ENCODE measurements at places on chromosomes 5 and 9. TPM values are rescaled to one million over a fixed set of nuclear protein-coding genes. Genes with fewer than 3 reads are reported as not detected.
A peak's percentile ranks its signal among the peaks of the same experiment; 100 is the strongest.

DNA sequence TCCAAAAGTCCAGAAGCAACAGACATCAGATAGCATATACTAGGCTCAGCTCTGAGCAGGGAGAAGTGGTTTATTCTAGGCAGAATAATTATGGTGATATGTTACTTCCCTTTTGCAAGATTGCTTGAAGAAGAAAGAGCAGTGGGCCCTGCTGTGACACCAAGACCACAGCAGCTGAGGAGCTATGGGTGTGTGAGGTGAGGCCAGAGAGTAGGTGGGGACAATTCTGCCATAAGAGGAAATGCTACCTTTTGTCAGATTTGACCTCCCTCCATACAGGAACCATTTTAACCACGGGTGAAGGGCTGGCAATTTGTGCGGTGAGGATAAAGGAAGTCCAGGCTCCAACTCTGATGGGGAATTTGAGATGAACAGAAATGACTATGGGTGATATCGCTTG is 51.3 kb downstream of the TNFSF15 start:
- H3K4me3 ChIP-seq = no peak overlapping the region
- H3K36me3 ChIP-seq = no peaks in the 10 kb centered on the region
- no peaks in the 10 kb centered on the region for H3K27me3 ChIP-seq
- no peak for DNase-seq
- no peak overlapping the region for H3K27ac ChIP-seq

Gene SMIM33
- total RNA-seq = not detected

Gene TLR4
- 6.3 TPM for total RNA-seq

DNA sequence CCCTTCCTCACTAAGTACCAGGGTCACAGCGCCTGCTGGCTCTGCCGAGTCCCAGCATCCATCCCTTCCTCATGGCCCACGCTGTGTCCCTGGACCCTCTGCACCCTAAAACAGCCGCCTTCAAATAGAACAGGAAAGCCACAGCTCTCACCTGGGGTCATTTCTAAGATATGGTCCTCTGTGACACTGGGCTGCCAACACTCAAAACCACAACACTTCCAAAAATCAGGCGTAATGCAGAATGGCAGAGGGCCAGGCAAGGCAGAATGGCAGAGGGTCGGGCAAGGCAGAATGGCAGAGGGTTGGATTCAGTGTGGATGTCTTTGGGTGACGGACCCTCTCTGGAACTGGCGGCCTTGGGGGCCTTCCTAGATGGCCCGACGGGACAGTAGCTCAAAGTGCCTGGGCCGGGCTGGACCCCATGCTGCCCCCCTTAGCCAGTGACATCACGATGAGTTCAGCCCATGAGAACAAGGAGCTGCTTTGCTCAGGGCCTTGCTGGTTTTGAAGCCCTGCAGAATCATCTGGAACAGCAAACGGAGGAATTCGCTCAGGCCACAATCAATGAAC is 35.3 kb downstream of the ZDHHC11B start:
- no peaks in the 10 kb centered on the region for H3K27me3 ChIP-seq
- H3K36me3 ChIP-seq = no peaks in the 10 kb centered on the region
- peak; percentile 1 for DNase-seq

DNA sequence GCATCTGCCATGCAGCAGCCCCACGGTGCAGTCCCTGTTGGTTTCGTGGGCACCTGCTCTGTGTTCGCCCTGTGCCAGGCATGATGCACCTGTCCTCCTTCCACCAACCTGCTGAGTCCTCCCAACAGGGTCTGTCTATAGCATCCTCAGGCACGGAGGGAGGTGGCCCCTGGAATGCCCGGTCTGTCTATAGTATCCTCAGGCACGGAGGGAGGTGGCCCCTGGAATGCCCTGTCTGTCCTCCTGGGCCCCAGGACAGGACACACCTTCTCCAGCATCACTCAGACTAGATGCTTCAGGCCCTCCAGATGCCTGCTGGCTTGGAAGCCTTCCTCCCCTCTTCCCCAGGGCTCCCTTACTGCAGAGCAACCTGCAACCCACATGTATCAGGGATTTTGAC is 9.9 kb upstream of the PHYHD1 start:
- no peaks in the 10 kb centered on the region for H3K36me3 ChIP-seq
- no peak overlapping the region for H3K4me3 ChIP-seq
- H3K27ac ChIP-seq = no peak overlapping the region
- no peak for DNase-seq
- no peaks in the 10 kb centered on the region for H3K27me3 ChIP-seq

Measured in ovary (tissue), 10 donors.